NCI-H1930 (cell line): ENCODE measurements at places on chromosomes 5 and 9.

DNA sequence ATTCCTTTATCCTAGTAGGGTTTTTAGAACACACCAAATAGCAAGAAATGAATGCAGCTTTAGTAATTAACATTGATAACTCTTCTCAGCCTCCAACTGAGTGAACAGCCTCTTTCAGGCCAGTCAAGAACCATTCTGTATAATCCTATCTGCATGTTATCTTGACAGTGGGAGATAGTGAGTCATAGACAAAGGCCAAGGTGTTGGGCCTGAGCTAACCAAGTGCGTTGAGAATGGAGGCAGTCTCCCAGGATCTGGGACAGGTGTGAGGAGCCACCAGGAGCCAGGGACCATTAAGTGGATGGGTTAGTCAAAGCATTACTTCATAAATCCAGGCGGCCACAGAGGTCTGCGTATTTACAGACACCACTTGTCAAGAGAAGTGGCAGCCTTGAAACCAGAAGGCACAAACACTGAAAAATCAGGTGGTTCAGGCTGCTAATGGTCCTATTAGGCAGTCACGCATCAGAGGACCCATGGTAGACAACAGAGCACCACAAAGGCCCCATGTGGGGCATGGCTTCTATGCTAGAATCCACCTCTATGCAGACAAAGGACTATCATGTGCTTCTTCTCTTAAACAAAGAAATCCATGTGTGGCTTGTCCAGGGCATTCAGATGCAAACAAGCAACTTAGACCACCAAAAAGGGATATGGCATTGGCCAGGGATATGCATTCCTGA lies 409.7 kb upstream of the PIK3R1 start:
- no peak for DNase-seq

DNA sequence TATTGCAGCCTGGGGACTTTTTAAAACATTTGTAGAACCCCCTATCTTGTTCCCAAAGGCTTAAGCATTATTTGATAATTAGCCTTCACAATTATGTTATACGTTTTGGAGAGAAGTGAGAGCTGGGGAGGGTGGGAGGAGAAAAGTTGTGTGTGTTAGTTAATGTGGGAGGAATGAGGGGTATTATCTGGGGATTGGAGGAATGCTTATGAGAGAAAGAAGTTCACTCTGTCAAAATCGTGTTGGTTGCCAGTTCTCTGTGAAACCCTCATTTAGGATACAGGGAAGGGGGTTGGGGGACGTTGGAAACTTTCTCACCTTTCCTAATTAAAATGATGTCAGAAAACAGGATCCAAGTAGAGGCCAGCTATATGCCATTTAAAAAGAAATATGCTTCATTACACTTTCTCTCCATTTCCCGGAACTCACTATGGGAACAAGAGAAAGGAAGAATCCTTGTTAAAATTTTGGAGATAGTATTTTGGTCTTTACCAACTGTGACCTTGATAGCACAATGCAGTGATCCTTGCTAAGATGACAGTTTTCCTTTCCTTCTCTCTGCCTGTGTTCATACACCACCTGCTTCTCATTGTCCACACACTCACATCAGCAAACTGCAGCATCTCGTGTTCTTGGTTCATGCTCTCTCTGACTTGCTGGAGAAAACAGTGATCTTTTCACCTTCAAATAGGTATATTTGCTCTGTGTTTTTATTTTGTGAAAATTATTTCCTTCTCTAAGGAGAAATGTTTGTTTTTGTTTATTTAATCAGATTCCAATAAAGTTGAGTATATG lies 336.7 kb upstream of the CLINT1 start:
- DNase-seq, result no peak

DNA sequence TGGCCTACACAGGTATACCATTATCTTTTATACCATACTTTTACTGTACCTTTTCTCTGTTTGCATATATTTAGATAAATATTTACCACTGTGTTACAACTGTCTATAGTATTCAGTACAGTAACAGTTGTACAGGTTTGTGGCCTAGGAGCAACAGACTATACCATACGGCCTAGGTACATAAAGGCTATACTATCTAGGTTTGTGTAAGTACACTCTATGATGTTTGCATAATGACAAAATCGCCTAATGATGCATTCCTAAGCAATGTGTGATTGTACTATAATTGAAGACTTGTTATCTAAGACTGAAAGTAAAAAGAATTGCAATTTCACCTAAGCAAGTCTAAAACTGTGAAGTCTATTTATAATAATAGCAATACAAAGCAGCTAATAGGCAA lies 3.9 kb downstream of the C9orf72 start:
- DNase-seq, result no peak

GRCh38 chr5:132489051-132489770 lies 1.4 kb downstream of the IRF1 start:
- no peak for DNase-seq

DNA sequence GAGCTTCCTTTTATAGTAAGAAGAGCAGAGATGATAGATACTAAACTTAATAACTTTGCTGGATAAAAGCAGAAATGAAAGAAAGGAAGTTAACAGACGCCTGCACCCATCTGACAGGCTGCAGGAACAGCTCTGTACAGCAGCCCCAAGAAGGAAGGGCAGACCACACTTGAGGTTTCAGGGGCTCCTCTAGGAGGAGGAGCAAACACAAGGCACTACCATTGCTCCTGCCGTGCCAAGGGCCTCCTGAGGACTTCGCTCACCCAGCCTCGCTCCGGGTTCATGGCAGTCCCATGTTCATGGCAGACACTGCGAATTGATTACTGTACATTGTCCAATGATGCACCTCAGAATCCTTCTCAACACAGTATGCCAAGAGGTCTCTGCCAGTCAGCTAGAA lies 85.1 kb downstream of the AMBP start:
- DNase-seq, result no peak

DNA sequence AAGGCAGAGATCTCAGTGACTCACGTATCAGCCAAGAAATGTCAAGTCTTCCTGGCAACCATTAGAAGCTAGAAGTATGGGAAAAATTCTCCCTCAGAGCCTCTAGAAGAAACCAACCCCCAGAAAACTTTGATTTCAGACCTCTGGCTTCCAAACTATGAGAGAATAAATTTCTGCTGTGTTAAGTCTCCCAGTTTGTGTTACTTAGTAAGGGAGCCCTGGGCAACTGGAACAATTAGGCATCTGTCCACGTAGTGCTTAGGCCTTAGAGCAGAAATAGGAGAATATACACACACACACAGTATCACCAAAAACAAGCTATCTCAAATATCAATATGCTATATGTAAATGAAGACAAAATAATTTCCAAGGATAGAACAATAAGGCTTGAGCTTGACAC lies 894.8 kb upstream of the CDH10 start:
- no peak for DNase-seq

DNA sequence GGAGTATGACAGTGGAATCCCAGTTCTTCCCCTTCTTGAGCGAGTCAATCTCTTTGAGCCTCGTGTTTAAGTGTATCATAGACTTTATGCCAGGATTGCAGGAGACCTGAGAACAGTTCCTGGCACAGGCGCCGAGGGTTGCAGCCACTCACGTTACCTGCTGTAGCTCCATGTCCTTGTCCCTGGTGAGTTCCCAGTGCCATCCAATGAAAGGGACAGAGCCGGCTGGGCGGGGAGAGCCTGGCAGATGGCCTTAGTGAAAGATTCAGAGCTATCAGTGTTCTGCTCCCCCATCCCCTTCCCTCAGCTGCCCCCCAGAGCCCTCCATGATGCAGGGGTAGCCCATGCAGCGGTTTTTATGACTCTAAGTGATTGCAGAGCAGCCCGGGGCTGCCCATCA lies 554.0 kb downstream of the BNC2 start:
- no peak for DNase-seq

- no peak for DNase-seq
Measured at GRCh38 chr5:97062046-97062445, 80.4 kb downstream of the LIX1 start.

DNA sequence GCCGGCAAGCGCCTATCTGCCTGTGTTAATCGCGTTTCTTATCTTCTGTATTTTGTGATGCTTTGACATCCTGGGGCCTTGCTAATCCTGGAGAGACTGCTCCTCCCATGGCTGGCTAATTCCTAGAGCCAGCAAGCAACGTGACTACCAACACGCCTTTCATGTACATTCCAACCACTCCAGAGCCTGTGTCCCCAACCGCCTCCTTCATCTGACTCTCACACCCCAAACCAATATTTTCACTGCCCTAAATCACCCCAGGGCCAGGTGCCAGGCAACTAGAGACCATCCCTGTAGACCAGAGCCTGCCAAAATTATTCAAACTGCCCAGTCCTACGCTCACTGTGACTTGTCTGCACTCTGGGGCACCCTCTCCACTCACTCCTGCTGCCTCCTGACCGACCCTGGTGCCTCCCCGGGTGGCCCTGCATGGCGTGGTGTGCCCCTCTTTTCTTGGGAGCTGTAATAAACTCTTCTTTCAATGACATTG lies 50.5 kb upstream of the COL5A1 start:
- DNase-seq, result no peak
